ENCODE measurements at places on chromosomes 7 and 10.

GRCh38 chr10:3427347-3427746, 254.8 kb upstream of the PITRM1 start:
- DNase-seq: no peak

DNA sequence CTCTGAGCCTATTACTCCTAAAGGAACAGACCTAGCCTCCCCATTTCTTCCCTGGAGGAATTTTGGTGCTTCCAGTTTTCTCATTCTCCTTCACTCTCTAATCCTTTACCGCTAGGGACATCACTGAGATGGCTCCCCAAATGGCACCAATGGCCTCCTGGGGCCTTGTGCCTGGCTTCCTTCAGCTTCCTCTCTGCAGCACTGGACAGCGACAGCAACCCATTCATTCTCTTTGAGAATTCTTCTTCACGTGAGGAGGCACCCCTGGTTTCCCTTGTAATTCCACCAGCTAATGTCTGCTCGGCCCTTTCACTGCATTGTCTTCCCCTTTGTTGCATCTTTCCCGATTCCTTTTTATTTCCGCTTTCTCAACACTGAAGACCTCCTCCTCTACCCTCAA, 24.6 kb upstream of the KDM7A start:
- DNase-seq: no peak

- DNase-seq: no peak
Measured at GRCh38 chr7:28474640-28475039, 62.3 kb downstream of the CREB5 start.

DNA sequence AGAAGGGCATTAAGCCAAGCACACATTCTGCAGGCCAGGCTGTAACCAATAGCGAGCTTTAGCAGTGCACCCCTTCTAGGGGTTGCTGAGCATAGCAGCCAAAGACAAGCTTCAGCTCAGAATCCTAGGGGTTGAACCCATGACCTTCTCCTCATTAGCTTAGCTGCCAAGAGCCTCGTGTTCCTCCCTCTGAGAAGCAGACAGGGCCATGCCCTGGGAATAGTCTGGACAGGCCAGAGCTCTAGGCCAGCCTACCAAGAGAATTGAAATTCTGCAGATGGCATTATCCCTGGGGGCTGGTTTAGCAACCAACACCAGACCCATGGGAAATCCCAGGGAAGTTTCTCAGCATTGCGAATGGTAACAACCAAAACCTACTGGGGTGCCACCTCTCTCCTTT, 77.2 kb downstream of the PLXNA4 start:
- no peak for DNase-seq

DNA sequence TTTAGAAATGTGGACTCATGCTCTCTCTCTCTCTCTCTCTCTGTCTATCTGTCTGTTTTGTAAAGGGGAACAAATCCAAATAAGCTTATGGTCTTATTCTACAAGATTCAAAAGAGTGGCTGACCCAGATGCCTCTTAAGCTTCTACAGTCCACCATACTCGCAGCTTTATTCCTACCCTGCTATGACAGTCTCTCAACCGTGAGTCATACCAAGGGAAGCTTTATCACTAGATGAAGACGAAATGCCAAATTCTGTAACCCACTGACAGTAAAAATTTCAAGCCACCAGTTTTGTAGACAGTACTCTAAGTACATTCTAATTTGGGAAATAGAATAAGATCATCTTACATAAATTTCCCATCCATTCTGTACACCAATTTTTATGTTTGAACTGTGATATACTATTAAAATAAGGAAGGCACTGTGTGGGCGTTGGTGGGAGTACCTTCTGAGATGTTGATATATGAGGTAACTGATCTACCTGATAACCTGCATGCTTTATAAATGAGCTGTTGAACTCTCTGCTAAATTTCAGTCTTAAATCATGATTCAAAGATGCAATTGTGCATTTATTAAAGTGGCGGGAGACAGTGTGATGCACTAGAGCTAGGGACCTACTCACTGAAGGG, 153.2 kb downstream of the KLF6 start:
- DNase-seq: no peak

DNA sequence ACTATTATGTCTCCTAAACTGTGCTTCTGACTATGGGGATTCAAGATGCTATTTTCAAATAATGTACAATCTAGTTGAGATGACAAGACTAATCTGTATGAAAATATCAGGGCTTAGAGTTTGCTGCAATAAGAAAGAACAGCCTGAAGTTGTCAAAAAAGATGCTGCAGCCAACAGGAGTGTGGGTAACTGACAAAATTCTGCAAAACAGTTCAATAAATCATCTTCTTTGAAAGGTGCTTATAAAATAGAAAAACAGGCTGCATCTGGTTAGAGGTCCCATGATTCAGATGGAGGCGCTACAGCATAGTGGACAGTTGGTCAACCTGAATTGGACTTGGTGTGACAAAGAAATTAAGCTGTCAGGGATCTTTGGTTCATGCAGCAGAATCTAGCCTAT, 511.0 kb downstream of the XPNPEP1 start:
- DNase-seq: no peak

- DNase-seq: no peak
Measured at GRCh38 chr7:41472427-41473125, 230.3 kb downstream of the INHBA start.

DNA sequence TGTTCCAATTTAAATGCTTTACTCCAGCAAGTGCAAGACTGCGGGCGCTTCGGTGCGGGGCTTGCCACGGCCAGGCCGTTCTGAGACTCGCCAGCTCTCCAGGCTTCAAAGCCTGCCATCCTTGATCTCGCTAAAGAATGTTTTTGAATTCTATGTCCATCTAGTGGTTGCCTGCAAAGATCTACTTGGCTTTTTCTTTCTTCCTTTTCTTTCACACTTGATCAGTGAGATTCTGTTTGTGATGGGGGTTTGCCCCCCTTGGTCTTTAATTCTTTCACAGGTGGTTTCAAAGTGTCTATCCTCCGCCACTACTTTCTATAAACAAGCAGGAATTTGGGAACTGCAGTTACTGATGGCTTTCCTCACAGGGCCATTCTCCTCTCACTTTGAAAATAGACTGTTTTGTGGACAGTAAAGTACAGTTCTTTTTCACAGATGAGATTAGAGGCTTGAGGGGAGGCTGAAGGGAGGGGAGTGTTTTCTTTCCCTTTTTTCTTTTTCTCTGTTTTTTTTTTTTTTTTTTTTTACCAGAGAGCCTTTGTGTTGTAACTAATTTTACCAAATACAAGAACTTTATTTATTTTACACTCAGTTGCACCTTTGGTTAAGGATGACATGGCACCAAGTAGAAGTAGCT, 15.2 kb upstream of the FBXW4 start:
- no peak for DNase-seq

- no peak for DNase-seq
Measured at GRCh38 chr7:31116615-31117014, 64.5 kb downstream of the ADCYAP1R1 start.

- DNase-seq: no peak
Measured at GRCh38 chr10:12606461-12606860, 257.1 kb downstream of the CAMK1D start.

DNA sequence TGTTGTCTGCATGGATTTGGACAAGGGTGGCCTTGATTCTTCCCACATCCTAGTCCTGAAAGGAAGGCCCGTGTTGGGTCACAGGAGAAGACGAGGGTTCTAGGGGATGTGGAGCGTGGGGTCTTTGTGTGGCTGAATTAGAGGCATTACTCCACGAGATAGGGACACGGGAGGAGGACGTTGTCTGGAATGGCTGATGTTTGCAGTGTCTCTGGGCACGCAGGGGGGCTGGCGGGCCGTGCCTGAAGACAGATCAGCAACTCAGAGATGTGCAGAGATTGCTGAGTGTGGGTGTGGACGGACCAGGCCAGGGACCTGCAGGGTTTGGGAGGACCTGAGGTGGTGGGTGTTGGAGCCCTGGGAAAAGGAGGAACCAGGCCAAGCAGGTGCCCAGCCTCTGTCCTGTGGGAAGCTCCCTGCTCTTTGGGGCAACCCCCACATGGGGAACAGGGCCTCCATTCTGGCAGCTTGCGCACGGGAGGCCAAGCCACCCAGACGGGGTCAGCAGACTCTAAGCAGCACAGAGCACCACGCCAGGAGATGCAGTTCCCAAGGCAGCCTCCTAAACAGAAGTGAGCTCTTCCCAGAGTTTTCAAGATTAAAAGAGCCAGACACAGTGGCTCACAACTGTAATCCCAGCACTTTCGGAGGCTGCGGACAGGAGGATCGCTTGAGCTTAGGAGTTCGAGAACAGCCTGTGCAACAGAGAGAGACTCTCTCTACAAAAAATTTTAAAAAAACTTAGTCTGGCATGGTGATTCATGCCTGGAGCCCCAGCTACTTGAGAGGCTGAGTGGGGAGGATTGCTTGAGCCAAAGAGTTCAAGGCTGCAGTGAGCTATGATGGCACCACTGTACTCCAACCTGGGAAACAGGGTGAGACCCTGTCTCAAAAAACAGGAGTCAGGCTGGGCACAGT, 71.0 kb upstream of the GTF2I start:
- DNase-seq: no peak

DNA sequence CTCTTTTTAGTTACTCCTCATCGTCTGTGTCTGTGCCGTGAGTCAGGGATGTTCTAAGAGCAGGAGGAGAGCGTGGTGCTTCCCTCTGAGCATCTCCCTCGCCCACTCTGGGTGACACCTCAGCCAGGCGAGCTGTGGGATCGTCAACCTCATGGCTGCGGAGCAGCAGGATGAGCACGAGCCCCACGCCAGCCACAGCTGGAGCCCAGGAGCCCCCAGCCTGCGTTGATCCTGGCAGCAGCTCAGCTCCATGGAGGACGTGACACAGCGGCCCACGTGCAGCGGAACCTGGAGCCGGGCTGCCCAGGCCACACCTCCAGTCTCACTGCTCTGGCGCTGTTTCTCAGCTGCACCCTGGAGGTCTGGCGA, 512.0 kb downstream of the PTPRN2 start:
- DNase-seq: no peak

GRCh38 chr7:153523320-153524015, 528.7 kb upstream of the DPP6 start:
- no peak for DNase-seq

DNA sequence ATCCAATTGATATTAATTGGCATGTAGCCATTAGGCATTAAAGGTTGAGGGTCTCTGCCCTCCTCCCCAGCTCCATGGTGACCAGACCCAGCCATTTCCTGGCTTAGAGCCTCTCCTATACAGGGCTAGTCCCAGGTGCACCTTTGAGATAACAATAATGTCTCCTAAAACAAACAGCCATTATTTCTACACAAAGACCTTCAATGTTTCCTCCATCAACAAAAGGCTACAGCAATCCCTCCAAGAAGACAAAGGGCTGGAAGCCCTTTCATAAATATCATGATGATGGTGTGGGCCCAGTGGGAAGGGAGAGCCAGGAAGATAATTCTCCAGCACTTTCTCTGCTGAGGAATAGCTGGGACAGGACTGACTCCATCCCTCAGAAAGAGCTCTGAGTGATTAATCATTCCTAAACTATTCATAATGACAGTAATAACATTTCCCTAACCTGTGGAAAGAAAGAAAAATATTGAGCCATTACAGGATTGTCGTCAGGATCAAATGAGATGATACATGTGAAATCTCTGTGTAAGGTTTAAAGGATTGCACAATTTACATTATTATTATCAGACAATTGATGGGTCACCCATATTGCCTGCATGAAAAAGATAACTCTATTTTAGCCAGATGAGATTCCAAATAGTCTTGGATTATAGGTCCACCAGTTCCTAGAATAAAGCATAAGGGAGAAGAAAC, 10.2 kb downstream of the PKD2L1 start:
- DNase-seq: no peak

DNA sequence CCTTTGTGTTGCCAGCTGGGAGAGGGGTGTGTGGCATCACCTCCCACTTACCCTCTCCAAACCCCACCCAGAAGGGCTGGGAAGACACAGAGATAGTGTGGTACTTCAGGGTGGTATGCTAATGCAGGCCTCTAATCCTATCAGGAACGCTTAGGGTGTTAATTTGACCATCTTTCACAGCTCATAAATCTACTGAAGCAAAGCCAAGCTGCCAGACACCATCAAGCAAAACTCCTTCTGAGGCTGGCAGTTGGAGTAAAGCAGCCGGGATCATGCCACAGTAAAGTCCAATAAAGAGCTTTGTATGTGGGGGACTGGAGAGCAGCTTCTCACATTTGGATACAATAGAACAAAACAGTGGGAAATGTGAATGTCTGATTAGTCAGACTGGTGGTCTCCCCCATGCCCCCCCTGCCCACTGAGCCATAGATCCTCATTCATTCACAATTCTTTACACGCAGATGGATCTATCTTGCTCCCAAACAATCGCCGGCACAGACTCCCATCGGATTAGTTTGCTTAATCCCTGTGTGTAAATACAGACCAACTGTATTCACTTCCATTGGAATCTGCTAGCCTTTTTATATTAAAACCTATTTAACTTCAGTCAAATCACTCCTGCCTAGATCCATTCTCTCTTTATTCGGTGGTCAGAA, 29.6 kb downstream of the FGFBP3 start:
- DNase-seq: no peak

GRCh38 chr7:84799106-84799505, 387.8 kb downstream of the SEMA3D start:
- DNase-seq: no peak

DNA sequence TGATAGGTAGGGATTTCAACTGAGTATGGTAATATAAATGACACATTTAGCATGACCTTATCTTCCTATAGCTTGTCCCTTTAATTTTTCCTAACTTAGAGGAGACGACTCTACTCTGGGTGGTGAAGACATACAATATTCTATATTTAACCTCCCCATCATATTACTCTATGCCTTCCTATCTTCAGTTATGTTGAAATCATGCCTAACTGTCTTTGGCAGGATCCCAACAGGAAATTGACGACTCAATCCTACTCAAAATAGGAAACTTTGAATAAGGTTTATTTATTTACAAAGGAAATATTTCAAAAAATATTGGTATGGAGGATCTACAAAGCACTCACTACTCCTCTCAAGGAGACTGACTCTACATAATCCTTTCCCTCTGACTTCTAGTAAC, 24.1 kb upstream of the SEMA3A start:
- DNase-seq: no peak

DNA sequence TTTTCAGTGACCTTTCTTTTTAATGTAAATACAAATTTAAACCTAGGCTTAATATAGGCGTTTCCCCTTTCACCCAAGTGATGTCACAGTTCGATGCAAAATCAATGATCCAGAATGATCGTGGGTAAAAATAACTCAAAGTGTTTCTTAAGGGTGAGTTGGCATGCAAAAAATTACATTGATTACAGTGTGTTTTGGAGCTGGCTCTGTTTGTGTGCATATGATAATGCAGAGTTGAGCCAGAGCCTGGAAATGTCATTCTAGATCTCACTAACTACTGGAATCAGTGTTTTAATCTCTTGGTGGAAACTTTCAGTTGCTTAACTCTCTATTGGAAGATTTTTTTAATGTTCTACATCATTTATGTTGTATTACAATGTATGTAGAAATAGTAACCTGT, 72.5 kb upstream of the MXI1 start:
- no peak for DNase-seq

DNA sequence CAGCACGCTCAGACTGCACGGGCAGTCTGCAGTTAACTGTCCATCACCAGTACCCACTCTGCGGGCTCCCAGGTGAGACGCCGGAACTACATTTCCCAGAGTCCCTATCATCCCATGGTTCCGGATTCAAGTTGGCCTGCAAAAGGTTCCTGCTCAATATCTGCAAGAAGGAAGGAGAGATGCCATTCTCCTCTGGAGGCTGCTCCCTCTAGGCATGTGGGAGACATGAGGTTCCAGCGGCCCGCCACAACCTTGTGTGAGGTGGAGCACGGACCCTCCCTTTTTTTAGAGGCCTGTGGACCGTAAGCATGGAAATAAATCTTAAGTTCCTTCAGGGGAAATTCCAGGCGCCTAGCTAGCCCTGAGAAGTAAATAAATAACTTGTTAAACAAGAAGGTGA, 29.7 kb downstream of the NUP42 start:
- no peak for DNase-seq

Data from NCI-H187 treated with DMSO at 0.1 percent for 48 hours (cell line).